ENCODE measurements at places on chromosomes 3 and 15.

- DNase-seq: no peak
Measured at GRCh38 chr15:58331560-58331912, 100.3 kb upstream of the LIPC start.

DNA sequence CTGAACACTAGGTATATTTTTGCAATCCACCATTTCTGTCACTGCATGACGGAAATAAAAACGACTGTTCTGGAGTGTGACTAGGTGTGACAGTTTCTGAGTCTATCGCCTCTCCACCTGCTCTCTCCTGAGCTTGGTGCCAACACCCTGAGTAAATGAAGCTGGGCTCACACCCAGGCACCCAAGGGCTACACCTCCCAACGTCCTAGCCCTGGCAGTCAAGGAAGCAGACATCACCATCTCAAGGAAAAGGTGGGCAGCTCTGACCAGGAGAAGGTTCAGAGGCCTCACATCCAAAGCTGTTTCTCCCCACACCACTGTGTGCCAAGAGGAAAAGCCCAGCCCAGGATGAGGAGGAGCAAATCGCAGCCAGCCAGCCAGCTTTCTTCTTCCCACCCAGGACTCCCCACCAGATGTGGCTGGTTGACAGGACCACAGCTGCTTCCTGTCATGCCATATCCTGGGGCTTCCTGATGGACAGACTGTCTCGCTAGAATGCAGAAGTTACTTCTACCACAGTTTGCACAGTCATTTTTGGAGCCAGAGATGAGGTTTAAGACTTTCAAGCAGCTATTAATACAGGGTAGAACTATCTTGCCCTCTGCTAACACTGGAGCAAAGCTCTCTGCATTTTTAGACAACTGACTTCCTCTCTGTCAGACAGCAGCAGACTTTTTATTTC is 3.3 kb downstream of the SCAMP2 start:
- no peak for DNase-seq

DNA sequence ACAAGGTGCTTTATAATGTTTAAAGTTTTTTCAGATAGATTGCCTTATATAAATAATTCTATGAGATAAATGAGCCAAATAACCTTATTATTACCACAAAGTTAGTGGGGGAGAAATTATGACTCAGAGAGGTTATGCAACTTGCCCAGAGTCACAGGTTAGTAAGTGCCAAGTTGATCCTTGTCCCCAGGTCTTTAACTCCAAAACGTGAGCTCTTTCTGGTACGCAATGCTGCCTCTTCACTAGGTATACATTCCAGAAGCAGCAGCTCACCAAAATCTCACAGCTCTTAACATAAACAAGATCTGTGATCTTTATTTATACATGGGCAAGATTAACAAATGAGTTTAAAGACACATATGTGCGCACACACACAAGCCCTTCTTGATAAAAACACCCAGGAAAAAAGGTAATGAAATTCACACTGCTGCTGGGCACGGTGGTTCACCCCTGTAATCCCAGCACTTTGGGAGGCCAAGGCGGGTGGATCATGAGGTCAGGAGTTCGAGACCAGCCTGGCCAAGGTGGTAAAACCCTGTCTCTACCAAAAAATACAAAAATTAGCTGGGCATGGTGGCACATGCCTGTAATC is 59.8 kb upstream of the NR2F2 start:
- DNase-seq: no peak

DNA sequence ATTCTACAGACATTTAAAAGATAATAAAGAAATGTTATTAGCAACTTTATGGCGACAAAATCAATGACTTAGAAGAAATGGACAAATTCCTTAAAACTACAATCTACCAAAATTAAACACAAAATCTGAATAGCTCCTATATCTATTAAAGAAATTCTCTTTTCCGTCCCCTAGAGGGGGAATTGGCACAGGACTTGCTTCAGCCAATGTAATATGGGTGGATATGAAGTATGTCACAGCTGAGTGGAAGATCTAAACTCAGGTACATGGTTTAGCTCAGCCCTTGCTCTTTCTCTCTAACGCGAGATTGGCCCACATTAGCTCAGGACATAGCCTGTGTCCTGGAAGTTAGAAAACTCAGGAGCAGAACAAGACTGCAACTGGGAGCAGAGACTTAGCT is 79.3 kb downstream of the DNAH12 start:
- DNase-seq: no peak

GRCh38 chr15:45604326-45604725 is 17.1 kb downstream of the BLOC1S6 start:
- DNase-seq: no peak

DNA sequence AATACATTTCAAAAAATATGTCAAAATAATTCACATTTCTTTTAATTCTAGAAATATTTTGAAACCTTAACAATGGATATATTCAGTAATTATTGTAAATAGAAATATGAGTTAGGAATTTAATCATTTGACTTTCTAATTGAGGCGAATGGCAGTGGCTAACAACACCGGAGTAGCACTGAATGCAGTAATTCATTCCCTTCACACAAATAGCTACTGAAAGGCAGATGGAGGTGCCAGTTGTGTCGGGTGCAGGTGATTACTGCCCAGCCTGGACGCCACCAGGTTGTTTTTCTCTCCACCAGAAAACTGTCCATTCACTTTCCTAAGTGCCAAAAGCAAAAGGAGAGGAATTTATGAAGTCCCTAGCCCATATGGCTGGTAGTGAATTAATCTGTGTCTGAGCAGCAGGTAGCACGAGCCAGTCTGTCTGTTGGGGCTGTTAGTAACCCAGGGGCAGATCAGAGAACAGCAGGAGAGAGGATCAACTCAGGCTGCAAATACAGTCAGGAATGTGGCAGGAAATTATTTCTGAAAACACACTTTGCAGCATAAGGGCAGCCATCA is 79.3 kb upstream of the GMNC start:
- DNase-seq: no peak
